ENCODE measurements at places on chromosomes 11 and 22.

DNA sequence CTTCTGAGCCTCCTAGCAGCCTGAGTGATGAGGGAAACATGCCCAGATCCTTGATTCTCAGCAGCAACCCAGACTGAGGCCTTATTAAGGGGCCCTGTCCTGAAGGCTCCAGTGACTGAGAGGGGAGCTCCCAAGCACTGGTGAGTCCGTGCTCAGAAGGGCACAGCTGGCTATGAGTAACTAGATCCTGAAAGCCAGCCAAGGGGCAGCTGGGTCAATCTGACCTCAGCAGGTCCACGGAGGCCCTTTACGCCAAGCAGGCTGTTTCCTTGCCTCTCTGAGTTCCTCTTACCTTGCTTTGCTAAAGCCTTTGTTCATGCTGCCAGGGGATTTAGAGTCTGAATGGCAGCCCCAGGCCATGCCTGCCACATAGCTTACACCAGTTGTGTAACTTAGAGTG, 19.3 kb upstream of the MIEF1 start:
- DNase-seq: no peak

- DNase-seq: no peak
Observed at GRCh38 chr11:30697032-30697431, 110.9 kb upstream of the MPPED2 start.

DNA sequence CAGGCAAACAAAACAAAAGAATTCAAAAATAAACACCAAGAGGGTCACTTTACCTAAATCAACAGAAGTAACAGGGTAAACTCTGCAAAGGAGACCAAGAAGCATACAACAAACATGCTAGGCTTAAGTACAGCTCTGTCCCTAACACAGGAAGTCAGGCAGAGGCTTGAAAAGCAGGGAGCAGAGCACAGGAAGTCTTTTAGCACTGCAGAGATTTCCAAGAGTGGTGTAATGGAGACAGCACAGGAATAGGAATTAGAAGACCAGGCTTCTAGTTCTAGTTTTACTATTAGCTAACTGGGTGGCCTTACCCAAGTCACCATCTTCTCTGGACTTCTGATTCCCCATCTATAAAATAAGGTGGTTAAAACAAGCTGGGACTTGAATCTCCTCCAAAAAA, 1.9 kb downstream of the RBFOX2 start:
- DNase-seq: no peak

- no peak for DNase-seq
Observed at GRCh38 chr11:49851971-49852389, 100.2 kb upstream of the OR4C13 start.

GRCh38 chr11:117950301-117950700, 21.1 kb upstream of the TMPRSS13 start:
- peak; percentile 38 for DNase-seq

DNA sequence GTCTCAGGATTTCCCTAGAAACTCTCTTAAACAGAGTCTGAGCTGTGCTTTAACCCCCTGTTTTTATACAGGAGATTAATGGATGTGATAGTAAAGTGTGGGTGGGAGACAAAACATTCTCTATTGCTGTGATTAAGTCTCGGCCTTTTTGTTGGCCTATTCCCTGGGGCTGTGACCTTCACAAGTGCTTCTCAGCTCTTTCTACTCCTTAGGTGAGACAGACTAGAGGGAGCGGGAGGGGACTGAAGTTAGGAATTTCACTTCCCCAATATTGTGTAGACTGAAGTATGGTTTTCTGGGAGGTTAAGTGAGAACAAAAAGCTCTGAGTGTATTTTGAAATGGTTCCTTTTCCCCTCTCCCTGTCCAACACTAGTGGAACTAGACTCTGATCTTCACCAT, 29.8 kb upstream of the OR8B8 start:
- no peak for DNase-seq

GRCh38 chr11:38206663-38207062, 1608.6 kb upstream of the RAG2 start:
- no peak for DNase-seq

DNA sequence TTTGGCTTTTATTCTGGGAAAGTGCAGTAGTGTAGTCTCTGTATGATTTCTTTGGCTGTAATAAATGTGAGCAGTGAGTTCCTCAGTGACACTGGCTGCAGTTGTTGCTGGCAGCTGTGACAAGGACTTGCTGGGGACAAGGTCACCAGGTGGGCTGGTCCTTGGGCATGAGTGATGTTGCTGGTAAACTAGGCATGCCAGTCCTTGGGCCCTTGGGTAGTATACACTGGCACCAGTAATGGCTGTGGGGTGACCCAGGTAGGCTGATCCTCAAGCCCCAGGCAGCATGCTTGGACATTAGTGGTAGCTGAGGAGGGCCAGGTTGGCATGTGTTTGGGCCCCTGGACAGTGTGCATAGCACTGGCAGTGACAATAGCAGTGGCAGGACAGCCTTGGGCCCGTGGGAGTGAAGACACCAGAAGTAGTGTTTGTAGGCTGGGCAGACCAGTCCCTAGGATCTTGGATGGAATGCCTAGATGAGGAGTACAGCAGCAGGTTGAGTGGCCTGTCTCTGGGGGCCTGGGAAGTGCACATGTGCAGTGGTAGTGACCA, 164.3 kb downstream of the GUCY1A2 start:
- DNase-seq: no peak

DNA sequence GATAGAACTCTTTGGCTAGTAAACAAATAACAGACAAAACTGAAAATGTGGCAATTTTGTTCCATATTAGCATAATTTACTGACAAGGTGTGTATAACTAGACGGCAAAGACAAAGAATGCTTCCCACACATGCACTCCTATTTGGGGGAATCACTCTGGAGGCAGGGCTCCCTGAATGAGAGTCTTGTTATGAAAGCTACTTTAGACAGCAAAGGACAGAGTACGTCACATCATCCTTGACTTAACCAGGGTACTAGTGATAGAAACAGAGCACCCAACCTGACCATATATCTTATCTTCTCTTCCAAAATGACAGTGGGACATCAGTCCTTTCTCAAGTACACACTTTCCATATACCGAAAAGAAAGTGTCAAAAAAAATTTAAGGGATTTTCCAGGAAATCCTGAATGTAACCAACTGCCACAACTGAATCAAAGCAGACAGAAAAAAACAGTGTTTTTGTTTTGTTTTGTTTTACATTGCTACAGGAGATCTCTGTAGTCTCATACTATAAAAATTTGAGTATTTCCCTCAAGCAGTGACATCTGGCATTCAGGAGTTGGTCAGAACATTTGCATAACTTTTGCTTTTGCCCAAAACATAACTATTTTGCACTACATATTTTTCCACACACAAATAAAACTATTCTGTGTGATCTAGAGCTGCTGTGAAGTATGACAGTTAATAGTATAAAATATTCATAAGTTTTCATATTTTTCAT, 98.9 kb downstream of the ARHGAP20 start:
- DNase-seq: no peak

GRCh38 chr11:13972043-13972910, 9.8 kb downstream of the SPON1 start:
- DNase-seq: no peak

DNA sequence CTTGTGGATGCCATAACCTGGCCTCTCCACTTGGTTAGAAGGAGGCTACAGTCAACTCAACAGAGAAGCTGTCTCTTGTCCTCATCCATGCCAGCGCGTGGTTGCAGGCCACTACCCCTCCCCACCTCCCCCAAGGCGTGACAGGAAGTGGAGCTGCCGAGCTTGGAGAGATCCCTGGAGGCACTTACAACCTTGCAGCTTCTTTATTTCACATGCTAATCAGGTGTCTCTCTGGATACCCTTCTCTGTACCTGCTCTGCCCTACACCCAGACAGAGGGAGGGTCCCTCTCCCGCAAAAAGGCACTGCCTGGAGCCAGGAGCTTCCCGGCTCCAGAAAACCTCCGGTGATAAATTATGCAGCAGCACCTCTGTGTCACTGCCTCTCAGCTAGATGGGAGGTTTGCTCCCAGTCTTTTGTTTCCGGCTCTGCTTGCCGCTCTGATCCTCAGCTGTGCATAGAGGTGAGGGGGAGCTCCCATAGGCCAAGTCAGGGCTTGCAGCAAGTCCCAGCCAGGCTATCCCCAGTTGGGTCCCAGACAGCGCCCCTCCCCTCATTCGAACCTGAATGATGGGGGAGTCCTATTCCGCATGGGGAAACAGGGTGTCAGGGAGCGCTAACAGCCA, 5.7 kb downstream of the LRP4 start:
- DNase-seq: no peak

DNA sequence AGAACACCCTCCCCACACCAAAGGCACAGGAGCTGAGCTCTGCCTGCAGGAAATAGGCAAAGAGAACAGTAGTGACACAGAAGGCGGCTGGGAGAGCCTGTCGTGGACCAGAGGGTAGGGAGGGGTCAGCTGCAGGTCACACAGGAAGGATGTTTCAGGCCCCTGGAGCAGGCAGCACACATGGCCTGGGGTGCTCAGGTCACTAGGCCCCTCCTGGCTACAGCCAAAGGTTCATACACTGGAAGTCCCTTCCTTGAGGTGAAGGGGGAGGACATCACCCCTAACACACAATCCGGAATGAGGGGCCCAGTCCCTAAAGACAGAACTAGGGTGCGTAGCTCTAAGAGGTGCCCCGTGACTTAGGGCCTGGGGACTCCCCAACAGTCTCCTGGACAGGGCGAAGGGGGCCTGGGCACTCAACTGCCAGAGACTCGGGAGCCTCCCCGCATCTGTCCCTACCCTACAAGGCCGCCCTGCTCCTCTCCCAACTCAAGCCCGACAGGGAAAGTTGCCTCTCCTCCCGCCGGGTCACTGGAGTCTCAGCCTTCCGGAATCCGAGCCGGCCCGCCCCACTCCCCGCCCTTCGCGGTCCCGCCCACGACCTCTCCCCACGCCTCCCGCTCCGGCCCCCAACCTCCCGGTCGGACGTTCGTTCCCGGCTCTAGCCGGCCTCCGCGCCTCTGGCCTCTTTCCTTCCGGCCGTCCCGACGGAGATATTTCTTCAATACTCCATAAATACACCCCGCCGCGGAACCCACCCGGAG, at the start of gene CYB5R2:
Gene CYB5R2, minus strand, starts transcription at position 541 of the 764 bp plus-strand sequence. CDS start 675 bp downstream, outside the sequence.
- DNase-seq: no peak

DNA sequence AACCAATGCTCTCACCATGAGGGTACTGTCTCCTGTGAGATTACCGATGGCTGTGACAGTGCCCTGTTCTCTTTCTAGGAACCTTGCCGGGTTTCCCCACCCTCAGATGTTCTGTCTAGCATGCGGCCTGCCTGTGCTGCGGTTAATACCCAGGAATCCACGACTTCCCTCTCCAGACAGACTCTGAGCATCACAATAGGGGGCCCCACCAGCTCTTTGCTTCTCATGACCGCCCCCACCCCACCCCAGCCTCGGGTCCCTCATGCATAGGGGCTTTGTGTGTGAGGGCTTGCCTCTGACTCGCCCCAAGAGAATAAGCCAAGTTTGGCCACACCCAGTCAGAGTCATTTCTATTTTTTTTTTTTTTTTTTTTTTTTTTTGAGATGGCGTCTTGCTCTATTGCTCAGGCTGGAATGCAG, 10.3 kb downstream of the PARVG start:
- DNase-seq: no peak

- no peak for DNase-seq
Observed at GRCh38 chr11:116782728-116783127, 5.1 kb downstream of the ZPR1 start.

- no peak for DNase-seq
Observed at GRCh38 chr22:46609175-46609690, 11.0 kb upstream of the GRAMD4 start.

- no peak for DNase-seq
Observed at GRCh38 chr22:28381429-28382167, 298.0 kb downstream of the TTC28 start.

DNA sequence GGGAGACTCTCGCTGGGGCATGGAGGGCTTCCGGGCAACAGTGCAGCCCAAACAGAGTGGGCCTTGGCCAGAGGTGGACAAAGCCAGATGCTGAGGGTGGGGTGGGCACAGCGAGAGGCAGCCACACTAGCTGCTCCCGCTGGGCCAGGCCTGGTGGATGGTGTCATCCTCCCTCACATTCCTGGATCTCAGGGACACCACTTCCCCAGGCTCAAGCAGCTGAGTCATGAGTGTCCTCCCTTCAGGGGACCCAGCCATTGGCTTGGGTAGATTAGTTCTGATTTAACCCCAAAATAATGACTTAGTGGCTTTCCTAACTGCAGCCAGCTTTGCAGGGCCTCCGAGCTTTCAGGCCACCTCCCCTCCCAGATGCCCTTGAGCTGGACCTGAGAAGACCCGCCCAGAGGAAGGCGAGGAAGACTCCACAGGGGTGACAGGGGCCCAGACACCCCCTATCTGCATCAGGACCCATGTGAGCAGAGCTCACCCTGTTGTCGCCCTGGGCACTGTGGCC, 25.9 kb upstream of the WNT7B start:
- DNase-seq: no peak

GRCh38 chr11:126423154-126423553, 67.7 kb downstream of the ST3GAL4 start:
- no peak for DNase-seq

DNA sequence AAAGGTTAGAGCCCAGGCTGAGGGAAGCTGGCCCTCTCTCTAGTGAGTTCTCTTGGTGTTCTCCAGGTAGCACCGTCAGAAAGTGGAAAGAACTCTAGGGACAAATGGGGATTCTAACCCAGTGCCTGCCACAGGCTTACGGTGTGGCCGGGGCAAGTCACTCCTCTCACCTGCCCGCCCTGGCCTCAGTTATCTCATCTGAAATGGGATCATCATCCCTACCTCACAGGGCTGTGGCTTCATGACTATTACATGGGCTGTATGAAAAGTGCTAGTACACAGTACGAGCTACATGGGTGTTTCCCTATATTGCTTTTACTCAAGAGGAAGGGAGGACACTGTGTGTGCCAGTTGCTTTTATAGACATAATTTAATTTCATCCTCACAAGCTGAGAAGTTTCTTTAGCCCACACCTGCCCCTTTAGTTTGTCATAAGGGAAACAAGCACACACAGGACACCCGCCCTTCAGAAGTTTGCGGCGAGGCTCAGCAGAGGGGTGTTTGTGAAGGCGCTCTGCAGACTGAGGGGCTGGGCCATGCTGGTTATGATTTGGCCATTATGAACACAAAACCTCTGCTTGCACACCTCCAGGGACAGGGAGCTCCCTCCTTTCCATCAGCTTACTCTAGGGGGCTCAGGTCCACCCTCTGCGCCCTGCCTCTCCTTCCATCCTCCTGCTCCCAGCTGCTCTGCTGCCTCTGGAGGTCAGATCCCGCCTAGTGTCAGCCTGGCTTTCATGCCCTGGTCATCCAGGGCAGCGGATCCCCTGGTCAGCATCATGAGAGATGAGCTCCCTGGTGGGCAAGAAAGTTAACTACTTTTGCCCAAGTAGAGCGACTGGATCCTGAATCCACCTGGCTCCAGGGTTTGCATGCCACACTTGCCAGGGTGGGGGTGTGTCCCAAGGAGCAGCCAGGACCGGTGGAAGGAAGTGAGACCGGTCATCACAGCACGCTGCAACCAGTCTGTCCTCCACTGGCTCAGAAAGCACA, 1.2 kb downstream of the KLHL35 start:
- no peak for DNase-seq

DNA sequence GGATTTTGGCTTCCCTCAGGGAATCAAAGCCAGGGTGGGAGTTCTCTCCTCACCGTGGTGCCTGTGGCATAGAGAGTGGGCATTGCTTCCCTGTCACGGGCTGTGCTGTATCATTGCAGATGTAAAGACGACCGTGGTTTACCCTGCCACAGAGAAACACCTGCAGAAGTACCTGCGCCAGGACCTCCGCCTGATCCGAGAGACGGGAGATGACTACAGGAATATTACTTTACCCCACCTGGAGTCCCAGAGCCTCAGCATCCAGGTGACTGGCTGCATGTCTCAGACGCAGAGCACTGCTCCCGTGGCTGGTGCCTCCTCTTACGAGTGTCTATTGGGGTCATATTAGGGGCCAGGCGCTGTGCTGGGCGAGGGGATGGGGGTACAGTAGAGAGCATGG, 24.2 kb upstream of the ST3GAL4 start:
- no peak for DNase-seq

All from stimulated activated CD4-positive, alpha-beta T cell treated with anti-CD3 and anti-CD28 coated beads, TNF-alpha, amount 100 ng/mL, for 1 hour (primary cell).